ENCODE measurements at places on chromosomes 13 and 19. TPM values are rescaled to one million over a fixed set of nuclear protein-coding genes. Genes with fewer than 3 reads are reported as not detected.

GRCh38 chr13:46373623-46374022 is 13.4 kb downstream of the RUBCNL start:
- no peak for DNase-seq

- no peak for DNase-seq
These were observed 158.9 kb upstream of the SGCG start for GRCh38 chr13:23021906-23022305.

Gene PSG6
- not detected for total RNA-seq

Gene KIR2DL4
- total RNA-seq = not detected

- no peak for DNase-seq
These were observed at the start of gene CEACAM3 for GRCh38 chr19:41796362-41796761. CEACAM3 (plus strand) TSS chr19:41796587; CDS start chr19:41796678, 91 bp downstream.

GRCh38 chr19:48319647-48320541 is 5.5 kb upstream of the EMP3 start:
- peak; percentile 77 for DNase-seq

DNA sequence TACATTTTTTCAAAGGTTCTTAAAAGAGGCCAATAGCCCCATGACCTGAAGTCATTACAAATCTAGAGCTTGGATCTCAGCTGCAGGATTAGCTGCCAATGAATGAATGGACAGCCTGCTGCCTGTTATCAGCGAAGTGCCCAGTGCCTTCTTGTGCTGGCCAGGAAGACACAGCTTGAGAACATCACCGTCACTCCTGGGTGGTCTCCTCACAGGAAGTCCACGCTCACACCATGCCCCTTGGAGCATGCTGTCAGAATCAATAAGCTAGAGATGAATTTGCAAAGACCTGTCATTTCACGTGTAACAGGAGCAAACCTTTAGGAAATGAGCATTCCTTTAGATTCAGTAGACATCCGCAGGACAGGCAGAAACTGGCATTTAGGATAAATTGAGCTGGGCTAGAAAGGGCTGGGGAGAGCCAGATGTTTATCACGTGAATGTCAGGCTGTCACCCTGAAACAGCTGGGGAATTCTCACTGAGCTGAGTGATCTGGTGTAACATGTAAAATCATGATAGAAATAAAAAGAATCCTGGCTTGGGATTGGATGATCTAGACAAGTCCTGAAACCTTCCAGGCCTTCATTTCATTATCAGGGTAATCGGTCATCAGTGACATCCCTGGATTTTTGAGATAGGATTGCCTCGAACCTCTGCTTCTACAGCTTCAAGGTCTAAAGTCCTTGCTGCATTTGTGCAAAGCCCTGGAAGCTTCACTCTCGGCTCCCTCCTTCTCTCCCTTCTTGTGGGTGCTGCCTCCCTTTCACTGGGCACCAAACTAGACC is 49.9 kb upstream of the MEDAG start:
- no peak for DNase-seq

GRCh38 chr19:7099597-7099921 is 30.1 kb downstream of the ZNF557 start:
- DNase-seq = no peak

Gene PGLYRP2
- total RNA-seq = not detected

Gene GZMM
- total RNA-seq = 1.7 TPM

GRCh38 chr13:40189426-40189825 is 477.0 kb downstream of the FOXO1 start:
- no peak for DNase-seq

Gene N4BP2L1
- 0.19 TPM for total RNA-seq

GRCh38 chr19:290372-291005 is 714 bp downstream of the PLPP2 start:
- DNase-seq = no peak

GRCh38 chr13:92896842-92897241 is 329.8 kb upstream of the GPC6 start:
- peak; percentile 13 for DNase-seq

- DNase-seq = no peak
These were observed 30.4 kb downstream of the ATP11A start for GRCh38 chr13:112720251-112720650.

Gene LGALS7B
- total RNA-seq = not detected

GRCh38 chr19:7840629-7841028 is 10.6 kb downstream of the EVI5L start:
- no peak for DNase-seq

All from LHCN-M2 (cell line).